NCI-H1048 (cell line): ENCODE measurements at places on chromosomes 16 and 17.

- no peak for DNase-seq
Observed at GRCh38 chr16:2037115-2037514, 10.4 kb downstream of the NHERF2 start.

DNA sequence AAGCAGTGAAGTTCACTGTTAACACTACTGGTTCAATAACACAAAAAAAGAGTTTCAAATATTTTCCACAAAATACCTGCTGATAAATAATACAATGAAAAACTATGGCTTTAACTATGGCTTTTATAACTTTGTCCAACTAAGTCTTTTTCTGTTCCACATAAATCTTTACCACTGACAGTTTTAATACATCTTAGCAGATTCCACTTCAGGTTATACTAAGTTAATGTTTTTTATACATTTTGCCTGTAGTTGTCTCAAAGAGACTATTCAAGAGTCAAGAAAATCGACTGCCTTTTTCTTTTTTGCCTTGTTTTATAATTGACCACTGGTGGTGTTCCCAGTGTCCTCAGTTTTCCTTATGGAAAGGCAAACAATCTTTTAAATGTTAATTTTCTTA lies 379.7 kb upstream of the PMFBP1 start:
- no peak for DNase-seq

GRCh38 chr16:22373662-22374310 lies 633 bp downstream of the CDR2 start:
- DNase-seq, result no peak

GRCh38 chr17:36807496-36808179 lies 129.6 kb upstream of the LHX1 start:
- DNase-seq, result no peak

- DNase-seq, result no peak
Observed at GRCh38 chr17:343875-344752, 8.5 kb downstream of the RPH3AL start.

- DNase-seq, result peak; percentile 82
Observed at GRCh38 chr17:7841915-7842379, 7.9 kb downstream of the KDM6B start.

GRCh38 chr16:53257001-53257400 lies 177.3 kb upstream of the RBL2 start:
- no peak for DNase-seq

DNA sequence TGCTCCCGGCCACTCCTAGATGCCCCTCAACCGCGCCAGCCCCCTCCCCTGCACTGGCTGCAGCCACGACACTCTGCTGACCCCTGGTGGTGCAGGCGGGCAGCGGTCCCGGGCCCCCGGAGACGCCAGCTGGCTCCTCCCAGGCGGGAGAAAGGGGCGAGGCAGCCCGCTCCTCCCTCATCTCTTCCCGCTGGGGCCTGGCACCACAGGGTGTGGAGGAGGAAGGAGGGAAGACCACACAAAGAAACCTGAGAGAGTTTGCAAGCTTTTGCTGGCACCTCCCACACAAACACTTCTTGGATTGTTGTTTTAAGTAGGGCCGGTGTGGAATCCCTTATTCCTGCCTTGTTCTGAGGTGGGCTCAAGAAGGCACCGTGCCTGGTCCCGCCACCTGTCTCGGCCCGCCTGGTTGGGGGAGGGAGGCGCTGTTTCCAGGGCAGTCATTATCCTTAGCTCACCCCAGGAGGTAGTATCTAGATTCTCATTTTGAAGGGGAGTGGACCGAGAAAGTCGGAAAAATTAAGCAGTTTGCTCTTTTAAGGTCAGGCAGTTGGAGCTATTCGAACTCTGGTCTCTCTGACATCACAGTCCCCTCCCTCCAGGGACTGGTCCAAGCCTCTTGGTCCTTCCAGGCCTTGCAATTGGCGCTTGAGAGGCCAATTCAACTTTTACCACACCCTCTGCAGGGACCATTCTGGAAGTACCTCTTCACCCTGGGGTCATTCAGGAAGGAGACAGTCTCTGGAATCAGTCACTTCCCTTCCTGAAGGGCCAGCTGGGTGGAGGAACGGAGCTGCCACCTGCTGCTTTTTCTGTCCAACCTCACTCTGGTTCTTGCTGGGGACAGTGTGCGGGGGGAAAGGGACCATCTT lies 959 bp upstream of the ANKRD13B start:
- DNase-seq, result peak; percentile 71
